ENCODE measurements at places on chromosomes 3 and 15.

DNA sequence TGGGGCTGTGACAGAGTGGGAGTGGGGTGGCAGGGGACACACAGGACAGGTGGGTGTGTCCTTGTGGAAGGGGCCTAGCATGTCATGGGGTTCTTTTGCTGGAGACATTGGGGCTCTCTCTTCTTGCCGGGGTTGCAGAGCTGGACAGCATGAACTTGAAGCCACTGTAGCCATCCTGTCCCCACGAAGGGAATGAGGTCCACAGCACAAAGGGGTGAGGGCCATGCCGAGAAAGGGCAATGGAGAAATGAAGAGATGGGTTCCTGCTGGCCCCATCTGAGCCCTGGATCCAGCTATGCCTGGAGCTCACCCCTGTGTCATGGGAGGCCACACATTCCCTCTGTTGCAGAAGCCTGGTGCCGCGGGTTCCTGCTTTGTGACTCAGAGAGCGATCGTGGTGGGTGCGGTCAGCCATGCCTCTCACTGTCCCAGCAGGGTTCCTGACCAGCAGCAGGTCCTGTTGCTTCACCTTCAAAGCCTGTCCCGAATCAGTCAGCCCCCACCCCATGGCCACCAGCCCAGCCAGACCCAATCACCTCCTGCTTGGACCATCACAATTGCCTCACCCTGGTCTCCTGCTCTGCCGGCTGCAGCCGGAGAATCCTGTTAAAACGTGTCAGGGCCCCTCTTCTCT lies 50.0 kb downstream of the DNAJB8 start:
- no peak for DNase-seq

- no peak for DNase-seq
Observed at GRCh38 chr3:29642393-29643033, 361.6 kb downstream of the RBMS3 start.

DNA sequence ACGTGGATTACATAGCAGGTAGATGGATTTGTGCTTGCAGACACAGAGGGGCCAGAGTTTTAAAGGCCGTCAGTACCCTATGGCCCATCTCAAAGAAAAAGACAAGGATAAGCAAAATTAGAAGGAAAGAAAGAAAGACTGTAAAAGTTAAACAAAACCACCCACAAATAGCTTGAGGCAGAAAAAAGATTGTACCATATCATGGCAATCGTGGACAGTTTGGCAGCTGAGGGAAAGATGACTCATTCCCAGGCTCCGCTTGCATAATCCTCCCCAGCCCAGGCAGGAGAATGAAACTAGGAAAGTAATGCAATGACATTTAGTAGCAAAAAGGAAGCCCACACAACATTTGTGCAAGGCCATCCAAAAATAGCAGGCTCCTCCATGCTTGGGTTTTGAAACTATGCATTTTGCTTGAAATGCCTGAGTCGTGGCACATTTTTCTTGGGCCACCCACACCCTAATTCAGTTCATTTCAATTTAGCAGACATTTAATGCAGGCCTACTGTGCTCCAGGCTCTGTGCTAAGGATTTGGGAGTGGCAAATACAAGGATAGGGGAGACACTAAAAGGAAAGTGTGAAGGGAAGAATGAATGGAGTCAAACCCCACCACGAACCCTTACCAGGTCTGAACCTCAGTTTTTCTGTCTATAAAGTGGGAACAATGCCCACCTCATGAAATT lies 40.9 kb upstream of the SMAD3 start:
- no peak for DNase-seq

- DNase-seq = no peak
Observed at GRCh38 chr3:4340411-4341335, 37.5 kb downstream of the SETMAR start.

GRCh38 chr15:56910801-56911200 lies 7.6 kb upstream of the TCF12 start:
- no peak for DNase-seq

DNA sequence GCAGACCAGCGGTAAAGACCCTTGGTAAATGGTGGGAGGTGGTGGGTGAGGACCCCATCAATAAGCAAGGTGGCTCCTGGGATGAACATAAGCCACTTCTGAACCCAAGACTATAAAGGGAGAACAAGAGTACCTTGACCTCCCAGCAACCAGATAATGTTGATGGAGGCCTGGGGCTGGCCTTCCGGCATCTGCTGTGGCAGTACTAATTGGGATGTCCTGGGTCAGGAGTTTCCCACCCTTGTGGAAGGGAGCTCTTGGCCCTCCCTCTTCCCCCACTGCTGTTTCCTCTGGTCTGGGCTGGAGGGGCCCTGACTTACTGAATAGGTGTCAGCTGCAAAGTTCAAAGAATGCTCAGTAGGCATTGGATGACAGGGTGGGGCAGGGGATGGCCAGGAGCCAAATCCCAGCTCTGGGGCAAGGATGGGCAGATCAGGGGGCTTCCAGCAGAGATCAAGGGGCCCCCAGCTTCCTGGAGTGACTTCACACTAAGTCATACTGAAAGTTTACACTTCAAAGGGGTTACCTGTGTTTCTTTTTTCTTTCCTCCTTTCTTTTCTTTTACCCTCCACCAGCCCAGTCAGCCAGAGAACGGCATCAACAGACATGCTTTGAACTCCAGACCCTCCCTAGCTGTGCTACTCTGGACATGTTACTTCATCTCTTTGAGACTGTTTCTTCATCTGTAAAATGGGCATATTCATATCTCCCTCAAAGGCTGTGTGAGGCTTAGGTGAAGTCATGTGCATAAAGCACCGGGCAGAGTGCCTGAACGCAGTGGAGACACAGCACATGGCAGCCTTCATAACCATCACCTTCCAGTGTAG lies 1.5 kb downstream of the RBP1 start:
- no peak for DNase-seq

- no peak for DNase-seq
Observed at GRCh38 chr15:77371850-77372563, 47.9 kb downstream of the PEAK1 start.

- no peak for DNase-seq
Observed at GRCh38 chr15:25795712-25796111, 67.4 kb downstream of the ATP10A start.

GRCh38 chr15:25671132-25671531 lies 192.0 kb downstream of the ATP10A start:
- no peak for DNase-seq

DNA sequence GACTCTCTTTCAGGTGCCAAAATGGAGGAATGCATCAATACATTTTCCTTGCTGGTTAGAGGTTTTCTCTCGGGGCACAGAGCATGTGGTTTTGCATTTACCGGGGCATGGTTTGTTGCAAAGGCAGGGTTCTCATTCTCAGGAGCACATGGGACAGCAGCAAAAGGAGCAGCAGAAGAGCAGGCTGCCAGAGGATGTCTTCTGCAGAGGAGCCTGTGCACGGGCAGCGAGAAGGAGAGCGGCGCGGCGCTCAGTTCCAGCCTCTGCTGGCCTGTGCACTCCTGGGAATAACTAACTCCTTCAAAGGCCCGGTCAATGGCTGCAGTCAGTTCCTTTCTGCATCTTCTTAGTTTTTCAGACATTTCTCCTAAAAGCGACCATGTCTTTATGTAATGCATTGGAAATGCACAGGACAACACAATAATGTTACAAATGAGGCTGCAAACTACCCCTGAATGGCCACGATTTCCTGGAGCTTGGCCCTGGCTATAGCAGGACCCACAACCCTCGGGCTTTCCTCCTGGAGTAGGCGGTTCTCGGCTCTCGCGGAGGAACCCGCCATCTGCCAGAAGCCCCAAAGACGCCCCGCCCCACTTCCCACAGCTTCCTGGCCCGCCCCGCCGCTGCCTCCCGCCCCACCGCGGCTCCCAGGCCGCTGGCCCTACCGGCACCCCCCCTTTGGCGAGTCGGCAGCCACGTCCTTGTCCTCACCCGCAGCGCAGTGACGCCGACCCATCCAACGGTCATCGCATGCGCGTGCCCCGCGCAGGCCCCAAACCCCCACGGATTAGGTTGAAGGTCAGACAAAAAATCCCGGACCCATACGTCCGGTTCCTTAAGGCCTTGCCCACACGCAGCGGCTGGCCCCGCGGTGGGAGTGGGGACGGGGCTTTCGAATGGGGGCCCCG lies at the start of gene C3orf62:
Gene C3orf62, minus strand, starts transcription at position 758 of the 908 bp plus-strand sequence. Its CDS starts 360 bp downstream, at position 398.
- no peak for DNase-seq

DNA sequence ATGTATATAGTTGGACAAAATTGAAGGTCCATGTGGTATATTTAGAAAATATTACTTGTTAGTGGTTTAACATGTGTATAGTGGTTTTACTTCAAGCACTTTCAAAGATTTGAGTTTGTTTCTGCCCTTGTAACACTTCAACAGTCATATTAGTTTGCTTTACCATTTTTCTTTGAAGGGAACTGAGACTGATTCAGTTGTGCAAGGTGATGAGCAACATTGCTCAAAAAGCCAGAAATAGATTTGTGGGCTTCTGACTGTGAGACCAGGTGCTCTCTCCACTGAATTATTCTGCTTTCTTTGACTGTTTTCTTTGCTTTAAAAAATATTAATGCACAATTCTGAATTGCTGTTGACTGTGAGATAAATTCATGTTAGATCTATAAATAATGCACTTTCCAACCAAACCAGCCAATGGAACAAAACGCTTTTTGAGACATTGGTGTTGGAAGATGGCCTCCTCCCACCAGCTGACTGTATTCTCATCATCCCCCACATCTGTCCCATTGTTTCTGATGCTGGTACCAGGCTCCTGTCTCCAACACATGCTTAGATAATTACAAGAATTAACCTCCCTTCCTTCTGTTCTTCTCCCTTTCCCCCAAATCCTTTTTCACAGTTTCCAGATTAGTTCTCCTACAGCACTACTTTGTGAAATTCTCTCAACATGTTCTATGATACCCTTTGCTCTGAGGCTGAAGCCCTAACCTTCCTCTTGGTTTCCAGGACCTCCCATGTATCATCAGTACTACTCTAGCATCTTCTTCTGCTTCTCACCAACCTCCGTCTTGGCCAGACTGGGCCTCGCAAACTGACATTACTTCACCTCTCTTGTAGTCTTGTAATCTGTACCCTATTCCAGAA lies 27.9 kb downstream of the PLCL2 start:
- DNase-seq = no peak

- no peak for DNase-seq
Observed at GRCh38 chr3:113783463-113783862, 36.6 kb downstream of the ATP6V1A start.

- no peak for DNase-seq
Observed at GRCh38 chr3:55452886-55453285, 34.2 kb downstream of the WNT5A start.

GRCh38 chr3:13028010-13028821 lies 45.0 kb downstream of the IQSEC1 start:
- DNase-seq = no peak

DNA sequence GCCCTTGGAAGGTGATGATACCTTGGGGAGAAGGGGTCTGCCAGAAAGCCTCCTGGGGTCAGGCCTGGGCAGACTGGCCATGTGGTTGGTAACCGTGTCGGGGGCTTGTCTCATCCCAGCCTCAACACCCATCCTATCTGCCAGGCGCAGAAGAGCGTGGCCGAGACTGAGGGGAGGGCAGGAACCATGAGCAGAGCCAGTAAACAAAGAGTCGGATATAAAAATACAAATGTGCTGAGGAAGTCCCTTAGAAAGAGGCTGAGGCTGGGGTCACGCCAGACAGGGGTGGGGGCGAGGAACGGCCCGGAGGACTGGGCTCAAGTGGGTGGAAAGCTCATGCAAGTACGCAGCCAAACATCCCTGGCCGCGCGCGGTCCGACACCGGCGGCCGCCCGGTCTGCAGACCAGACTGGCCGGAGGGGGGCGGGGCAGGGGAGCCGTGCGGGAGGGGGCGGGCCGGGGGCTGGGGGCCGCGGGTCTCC lies 1.9 kb downstream of the CAMK2N2 start:
- no peak for DNase-seq

GRCh38 chr3:114294940-114295480 lies 1.2 kb downstream of the TIGIT start:
- DNase-seq = no peak

GRCh38 chr3:136270179-136270578 lies 20.0 kb downstream of the PCCB start:
- no peak for DNase-seq

GRCh38 chr3:193241716-193242115 lies 694 bp downstream of the PLAAT1 start:
- DNase-seq = no peak

GRCh38 chr15:34799149-34800101 lies 4.1 kb upstream of the ACTC1 start:
- peak; percentile 70 for DNase-seq

GRCh38 chr3:15206662-15207576 lies 873 bp downstream of the CAPN7 start:
- DNase-seq = no peak

GRCh38 chr3:167843481-167843880 lies 108.0 kb downstream of the SERPINI1 start:
- no peak for DNase-seq

DNA sequence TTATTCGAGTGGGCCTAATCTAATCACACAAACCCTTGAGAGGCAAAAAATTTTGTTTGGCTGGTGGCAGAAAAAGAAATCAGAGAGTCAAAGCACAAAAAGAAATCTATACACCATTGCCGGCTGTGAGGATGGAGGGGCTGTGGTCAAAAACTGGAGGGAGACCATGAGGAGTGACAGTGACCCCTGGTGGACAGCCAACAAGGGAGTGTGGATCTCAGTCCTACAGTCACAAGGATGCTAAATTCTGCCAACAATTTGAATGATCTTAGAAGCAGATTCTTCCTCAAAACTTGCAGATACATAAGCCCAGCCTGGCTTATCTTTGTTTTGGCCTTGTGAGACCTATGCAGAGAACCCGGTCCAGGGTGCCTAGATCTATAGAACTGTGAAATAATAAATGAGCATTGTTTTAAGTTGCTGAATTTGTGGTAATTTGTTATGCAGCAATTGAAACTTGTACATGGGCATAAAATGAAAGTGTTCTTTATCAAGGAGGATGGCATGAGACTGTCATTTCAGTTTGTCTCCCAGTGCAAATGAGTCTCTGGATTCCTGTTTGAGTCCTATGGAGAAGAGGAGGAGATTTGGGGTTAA lies 103.0 kb upstream of the ARHGEF26 start:
- DNase-seq = peak; percentile 22

GRCh38 chr15:58761010-58761388 lies 10.1 kb upstream of the MINDY2 start:
- no peak for DNase-seq

- no peak for DNase-seq
Observed at GRCh38 chr3:96465521-96465920, 348.9 kb upstream of the EPHA6 start.

GRCh38 chr15:89893027-89893426 lies 767 bp downstream of the AP3S2 start:
- DNase-seq = no peak

Measured in NCI-H2081 (cell line).